HEK293T (cell line): ENCODE measurements at places on chromosomes 12 and 14.

- DNase-seq, result no peak
These were observed 71.0 kb downstream of the SLC6A15 start for GRCh38 chr12:84841591-84841990.

DNA sequence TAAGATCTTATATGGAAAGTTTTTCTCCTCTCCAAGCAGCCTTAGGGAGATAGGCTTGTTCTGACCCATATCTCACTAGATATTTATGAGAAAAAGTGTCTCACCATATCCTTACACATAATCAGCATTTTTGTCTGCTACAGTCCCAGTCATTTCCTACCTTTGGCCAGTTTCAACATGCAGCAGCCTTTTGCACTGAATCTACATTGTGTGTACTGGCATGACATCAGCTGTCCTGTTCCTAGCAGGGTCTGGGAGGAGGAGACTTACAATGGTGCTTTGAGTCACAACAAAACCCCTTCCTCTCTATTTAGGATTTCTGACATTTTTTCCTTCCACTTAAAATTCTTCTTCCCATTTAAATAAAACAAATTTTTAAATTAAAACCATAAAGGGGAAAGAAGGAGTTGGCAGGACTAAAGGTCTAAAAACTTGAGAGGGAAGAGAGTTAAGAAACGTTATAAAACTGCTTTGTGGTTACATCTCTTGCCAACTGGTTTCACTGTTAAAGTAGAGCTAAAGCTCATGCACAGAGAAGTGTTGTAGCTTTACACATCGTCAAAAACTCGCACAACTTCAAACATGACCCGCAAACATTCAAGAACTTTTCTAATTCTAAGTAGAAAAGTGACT, 53.3 kb upstream of the CERS5 start:
- no peak for DNase-seq

DNA sequence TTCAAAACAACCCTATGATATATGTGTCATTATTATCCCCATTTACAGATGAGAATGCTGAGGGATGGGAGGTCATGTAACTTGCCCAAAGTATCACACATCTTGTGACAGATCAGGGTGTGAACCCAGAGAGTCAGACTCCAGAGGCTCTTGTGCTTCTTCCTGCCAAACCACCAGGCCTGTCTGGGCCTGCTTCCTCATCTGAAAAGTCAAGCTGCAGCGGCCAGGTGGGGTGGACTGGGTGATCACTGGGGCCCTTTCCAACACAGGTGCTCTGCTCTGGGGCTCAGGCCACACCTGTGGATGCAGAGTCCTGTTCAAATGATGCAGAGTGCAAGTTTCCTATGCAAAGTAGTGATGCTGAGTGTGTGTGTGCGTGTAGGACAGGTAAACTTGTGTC, 26.7 kb downstream of the TSPAN11 start:
- no peak for DNase-seq

- peak; percentile 87 for DNase-seq
These were observed 16.6 kb downstream of the TAMALIN start for GRCh38 chr12:52023182-52023975.

DNA sequence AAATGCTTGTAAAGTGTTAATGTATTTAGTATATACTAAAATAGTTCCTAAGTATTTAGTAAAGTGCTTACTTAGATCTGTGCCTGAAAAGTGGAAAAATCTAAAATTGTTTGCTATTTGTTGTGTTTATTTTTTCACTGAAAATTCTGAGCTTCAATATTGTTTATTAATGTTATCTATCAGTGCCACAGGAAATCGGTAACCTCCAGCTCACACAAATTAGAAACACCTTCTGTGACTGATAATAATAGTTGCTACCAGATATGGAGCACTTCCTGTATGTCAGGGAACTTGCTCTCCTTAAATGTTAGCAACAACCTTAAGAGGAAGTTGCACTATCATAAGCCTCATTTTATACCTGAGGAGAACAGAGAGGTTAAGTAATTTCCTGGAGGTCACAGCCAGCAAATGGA, 723 bp upstream of the LRP10 start:
- no peak for DNase-seq

- DNase-seq, result no peak
These were observed 115.2 kb downstream of the TMEM132D start for GRCh38 chr12:129788506-129789084.

DNA sequence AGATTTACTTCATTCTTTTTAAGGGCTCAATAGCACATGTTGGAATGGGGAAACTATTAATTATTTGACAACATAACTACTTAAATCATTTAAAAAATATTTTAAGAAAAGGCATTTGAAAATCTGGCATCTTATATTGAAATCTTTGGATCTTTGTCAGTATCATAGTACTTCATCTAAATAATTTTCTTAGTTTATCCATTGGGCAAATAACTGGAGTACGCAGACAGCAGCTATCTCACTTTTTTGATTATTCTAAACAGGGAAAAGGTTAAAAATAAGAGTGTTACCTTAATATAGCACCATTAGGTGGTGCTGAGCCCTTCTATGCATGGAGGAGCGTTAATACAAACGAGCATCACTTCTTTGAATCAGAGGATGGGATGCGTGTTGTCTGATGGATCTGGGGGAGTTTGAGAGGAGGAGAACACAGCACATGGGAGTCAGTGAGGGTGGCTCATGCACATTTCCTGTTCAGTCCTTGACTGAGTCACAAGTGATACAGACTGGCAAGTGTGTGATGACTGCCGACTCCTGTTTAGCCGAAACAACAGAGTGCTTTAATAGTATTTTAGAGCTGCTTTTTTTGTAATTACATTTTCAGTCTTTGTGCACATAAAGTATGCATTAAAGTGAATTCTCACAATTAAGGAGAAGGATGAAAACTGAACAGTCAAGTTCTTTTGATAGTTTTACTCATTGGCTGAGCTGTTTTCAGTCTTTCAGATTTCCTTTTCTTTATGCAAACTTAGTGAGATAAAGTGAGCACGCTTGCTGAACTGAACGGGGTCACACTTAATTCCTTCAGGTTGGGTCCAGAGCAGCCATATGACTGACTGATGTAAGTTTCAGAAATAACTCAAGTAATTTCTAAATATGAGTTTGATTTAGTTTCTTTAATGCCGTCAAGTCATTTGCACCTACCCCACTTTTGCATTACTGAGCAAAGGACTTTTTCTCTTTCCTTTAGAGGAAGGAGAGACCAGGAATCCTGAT, 92.7 kb downstream of the DIP2B start:
- DNase-seq, result no peak

DNA sequence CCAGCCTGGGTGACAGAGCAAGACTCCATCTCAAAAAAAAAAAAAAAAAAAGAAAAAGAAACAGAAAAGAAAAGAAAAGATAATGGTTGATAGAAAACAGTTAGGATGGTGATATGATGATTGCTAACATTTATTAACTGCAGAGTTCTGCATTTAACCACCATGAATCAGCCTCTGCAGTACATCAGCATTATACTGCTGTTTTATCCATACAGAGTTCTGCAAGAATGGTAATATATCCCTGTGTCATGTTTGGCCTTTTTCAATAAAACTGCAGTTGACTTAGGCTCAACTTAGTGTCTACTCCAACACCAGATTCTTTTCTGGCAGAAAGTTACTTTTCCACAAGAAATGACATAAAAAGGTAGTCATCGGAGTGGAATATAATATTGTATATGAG, 62.6 kb downstream of the DUSP6 start:
- DNase-seq, result no peak

GRCh38 chr12:16545836-16546235, 60.1 kb downstream of the LMO3 start:
- DNase-seq, result no peak

DNA sequence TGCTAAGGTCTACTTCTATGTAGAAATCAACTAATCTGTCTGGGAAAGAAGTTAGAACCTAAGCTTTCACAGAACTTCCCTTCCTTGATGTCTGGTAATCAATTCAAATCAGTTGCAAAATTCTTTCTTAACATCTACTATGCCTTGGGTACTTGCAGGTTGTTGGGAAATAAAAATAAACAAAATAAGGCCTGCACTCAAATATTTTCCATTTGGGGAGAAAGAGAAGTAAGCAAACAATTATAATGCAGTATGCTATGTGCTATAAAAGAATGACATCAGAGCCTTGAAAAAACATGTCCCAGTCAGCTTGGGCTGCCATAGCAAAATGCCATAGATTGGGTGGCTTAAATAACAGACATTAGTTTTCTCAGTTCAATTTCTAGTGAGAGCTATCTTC, 425.9 kb upstream of the DCN start:
- DNase-seq, result no peak

DNA sequence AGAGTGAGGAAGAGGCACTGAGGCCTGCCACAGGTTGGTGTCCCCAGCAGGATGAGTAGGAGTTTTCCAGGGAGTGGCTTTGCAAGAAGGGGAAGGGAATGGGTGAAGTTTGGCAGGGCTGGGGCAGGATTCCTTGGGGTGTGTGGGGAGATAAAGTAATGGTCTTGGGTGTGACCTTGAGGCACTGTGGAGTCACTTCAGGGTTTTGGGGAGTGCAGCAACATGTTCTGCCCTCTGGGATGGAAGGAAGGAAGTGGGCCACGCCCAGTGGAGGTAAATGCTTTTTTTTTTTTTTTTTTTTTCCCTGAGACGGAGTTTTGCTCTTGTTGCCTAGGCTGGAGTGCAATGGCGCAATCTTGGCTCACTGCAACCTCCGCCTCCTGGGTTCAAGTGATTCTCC, 108.9 kb downstream of the ADCK1 start:
- DNase-seq, result no peak

- no peak for DNase-seq
These were observed 57.9 kb upstream of the DICER1 start for GRCh38 chr14:95215094-95215725.

DNA sequence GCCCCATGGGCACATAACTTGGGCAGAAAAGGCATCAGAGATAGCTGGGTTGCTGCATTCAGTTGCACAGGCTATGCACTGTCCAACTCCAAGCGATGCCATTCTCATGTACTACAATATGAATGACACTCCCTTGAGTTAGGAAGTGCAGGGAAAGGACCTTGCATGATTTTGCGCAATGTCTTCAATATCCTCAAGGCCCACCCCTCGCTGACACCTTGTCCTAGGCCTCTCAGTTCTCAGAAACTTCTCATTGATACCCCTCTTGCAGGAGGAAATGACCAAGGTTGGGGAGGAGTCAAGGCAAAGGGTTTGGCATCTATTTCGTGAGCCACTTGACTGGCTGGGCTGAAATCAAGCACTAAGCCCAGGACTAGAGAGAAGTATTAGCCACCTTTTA, 70.4 kb downstream of the ARL6IP4 start:
- no peak for DNase-seq

- no peak for DNase-seq
These were observed 131.4 kb upstream of the CNTN1 start for GRCh38 chr12:40560848-40561247.

DNA sequence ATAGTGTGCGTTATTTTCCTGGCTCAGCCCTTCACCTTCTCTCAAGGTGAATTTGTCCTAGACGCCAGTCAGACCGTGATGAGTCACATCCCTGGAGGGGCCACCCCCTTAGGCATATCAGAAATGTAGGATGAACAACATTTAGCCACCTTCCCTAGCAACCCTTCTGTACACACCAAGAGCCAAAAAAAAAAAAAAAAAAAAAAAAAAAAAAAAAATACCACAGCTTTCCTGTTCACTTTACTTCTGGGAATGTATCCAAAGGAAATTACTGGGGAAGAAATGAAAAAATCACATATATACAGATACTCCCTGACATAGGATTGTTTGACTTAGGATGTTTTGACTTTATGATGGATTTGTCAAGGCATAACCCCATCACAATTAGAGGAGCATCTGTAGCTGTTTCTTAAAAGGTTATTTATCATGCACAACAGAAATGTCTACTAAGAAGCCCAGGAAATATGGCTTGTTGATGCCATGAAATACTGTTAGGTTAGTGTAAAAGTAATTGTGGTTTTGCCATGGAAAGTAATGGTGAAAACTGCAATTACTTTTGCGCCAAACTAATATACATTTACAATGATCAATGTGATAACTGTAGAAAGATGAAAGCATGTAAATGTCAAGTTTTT, 68.2 kb upstream of the BDKRB2 start:
- DNase-seq, result no peak

DNA sequence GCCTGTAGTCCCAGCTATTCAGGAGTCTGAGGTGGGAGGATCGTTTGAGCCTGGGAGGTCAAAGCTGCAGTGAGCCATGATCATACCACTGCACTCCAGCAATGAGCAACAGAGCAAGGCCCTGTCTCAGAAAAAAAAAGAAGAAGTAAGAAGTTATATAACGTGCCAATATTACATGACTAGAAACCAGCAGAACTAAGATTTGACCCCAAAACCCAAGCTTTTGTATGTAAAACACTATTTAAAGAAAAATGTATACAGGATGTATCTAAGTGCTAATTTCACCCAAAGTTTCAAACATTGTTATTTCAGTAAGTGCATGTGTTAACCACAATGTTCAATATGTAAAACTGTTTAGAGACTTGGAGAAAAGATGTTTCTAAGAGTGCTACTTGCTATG, 94.7 kb downstream of the SLC5A8 start:
- DNase-seq, result no peak

DNA sequence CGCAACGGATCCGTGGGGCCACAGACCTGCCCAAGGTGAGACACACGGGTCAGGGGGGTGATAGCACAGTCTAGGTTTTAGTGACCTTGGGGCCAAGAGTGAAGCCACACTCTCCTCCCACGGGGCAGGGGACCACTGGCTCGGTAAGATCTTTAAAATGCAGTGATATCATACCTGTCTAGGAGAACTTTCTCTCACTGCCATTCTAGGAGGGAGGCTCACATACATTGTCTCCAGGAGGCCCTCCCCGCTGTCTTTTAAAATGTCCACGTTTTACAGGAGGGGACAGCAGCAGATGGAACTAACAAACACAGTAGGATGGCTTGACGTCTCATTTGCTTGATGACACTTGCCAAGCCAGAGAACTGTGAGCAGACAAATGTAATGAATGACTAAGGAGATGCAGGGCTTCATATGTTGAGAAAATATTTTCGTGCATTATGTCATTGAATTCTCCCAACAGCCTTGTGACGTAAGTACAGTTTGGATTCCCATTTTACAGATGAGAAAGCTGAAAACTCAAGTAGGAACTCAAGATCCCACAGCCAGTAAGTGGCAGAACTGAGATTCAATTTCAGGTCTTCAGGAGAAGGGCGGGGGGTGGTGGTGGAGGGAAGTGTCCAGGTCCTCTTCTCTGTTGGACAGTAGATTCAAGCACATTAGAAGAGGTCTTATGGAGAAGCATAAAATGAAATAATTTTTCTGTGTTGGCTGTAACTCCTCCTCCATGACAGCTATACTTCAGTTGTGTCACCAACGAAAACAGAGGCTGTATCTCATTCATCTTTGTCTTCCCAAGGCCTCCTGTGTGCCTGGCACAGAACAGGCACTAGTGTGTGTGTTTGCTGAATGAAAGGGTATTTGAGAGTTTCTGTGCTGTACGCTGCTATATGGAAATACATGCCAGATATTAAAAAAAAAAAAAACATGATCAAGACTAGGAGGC, 2.1 kb downstream of the VASH1 start:
- no peak for DNase-seq

DNA sequence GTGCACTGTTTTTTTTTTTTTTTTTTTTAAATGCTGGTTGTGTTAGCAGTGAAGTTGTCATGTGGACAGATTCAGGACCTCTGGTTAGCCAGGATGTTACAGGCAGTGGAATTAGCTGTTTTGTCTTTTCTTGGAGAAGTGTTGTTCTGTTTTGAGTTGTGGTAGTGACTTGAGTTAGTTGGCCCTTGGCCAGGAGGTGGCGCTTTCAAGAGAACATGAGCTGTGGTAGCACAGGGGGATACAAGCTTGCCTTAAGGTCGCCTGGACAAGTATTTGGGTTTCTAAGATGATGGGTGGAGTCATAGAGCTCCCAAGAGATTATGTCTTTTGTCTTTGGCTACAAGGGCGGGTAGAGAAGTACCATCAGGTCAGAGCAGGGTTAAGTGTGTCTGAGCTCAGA, 33.3 kb upstream of the CCDC198 start:
- DNase-seq, result no peak

GRCh38 chr12:88308825-88309224, 166.7 kb downstream of the TMTC3 start:
- no peak for DNase-seq
